SJSA1 (cell line): ENCODE measurements at places on chromosomes 2 and 18. TPM values are rescaled to one million over a fixed set of nuclear protein-coding genes. Genes with fewer than 3 reads are reported as not detected.

Gene HSPD1
- 379 and 468 TPM in 2 replicates for total RNA-seq

Gene MC5R
- total RNA-seq = not detected in 2 replicates

Gene SCN9A
- total RNA-seq = 11.5 and 19.9 TPM in 2 replicates

Gene NAT8
- not detected in 2 replicates for total RNA-seq

Gene PARD6G
- total RNA-seq = 4.4 and 6.1 TPM in 2 replicates
